ENCODE measurements at places on chromosomes 1 and 21.
A peak's percentile ranks its signal among the peaks of the same experiment; 100 is the strongest.

GRCh38 chr1:25103164-25103795 is 129.0 kb downstream of the SYF2 start:
- DNase-seq, result peak; percentile 51

- DNase-seq, result no peak
These were observed 5.2 kb upstream of the AUNIP start for GRCh38 chr1:25864434-25864833.

- no peak for DNase-seq
These were observed 6.7 kb upstream of the AHCYL1 start for GRCh38 chr1:109977657-109978378.

DNA sequence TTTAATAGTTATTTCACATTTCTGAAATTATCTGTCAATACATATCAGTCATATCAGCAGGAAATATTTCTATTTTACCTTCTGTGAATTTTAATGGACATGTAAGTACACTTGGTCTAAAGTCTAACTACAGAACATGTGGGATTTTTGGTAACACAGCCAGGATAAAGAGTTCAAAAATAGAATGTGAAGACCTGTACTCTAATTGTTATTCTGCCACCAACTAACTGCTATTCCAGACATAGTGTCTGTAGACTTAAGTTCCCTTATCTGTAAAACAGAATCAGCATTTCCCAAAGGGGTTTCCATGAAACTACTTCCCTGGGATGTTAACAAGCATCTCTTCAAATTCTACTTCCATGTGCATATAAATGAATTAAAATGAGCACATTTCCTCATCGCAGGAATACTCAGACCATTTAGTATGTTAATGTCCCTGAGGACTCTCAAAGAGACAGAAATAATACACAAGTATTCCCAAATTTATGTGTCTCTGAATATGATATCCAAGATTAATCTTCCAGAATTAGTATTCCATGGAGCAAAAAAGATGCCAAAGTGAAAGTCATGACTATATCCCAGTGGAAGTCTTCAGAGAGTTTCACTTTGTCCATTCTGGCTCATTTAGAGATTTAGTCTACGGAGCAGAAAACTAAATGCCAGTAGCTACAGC is 325.6 kb downstream of the NEGR1 start:
- no peak for DNase-seq

- DNase-seq, result no peak
These were observed 1057.3 kb downstream of the ADGRL2 start for GRCh38 chr1:82858031-82858430.

DNA sequence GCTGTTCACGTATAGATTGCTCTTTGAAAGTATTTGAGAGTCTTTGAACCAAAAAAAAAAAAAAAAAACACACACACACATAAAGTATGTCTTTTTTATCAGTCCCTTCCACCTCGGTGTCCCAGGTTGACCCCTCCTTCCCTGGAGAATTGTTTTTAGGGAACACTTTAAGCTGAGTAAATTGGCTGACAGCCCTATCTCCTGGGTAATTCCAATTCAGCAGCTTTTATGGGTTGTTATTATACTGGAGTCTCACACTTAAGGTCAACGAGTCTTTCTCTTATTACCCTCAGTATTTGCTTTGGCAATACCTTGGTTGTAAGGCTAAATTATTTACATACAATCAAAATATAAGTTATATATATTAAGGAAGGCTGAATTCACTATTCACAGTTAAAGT is 69.4 kb downstream of the SLC30A10 start:
- no peak for DNase-seq

DNA sequence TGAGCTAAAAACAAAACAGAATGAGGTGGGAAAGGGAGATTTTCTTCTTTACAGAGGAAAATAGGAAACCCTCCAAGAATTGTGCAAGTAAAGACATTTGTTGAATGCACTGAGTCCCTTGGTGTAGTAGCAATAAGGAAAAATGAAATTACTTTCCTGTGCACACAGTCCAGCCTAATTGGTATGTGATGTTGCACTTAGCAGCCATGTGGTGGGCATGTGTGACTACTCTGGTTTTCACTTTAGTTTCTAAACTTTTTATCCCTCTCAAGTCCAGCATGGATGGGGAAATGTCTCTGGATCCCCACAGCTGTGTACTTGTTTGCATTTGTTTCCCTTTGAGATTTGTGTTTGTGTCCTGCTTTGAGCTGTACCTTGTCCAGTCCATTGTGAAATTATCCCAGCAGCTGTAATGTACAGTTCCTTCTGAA is 7.1 kb upstream of the AGO3 start:
- DNase-seq, result no peak

GRCh38 chr1:152968248-152968647 is 2.2 kb upstream of the SPRR4 start:
- peak; percentile 16 for DNase-seq

GRCh38 chr1:6770751-6771440 is 14.4 kb upstream of the CAMTA1 start:
- DNase-seq, result no peak

- DNase-seq, result no peak
These were observed 390.2 kb downstream of the USH2A start for GRCh38 chr1:216032961-216033614.

DNA sequence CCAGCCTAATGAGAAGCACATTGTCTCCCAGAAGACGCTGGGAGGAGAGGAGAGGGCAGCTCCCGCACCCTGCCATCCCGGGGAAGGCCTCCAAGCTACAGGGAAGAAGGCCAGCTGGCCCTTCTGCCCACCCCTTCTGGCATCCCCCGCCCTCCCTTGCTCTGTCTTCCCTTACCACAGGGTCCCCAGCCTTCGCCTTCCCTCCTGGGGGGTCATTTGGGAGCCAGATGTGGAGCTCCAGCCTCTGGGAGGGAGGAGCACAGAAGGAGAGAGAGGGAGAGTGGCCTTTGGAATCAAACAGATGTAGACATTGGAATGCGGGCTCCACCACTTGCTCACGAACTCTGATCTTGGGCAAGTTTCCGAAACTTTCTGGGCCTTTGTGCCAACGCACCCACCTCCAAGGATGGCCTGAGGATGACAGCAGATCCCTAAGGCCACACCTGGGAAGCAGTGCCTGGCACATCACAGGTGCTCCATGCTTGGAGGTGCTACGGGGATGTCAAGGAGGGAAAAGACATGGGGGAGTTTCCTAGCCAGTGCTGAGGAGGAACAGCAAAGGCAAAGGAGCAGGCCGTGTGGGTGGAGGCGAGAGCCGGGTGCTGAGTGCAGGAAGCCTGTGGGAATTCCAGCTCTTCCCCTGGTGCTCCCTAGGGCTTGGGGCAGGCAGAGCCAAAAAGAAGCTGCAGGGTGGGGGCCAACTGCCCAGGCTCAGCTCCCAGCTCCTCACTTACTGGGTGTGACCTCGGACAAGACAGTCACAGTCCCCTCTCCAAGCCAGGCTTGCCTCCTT is 23.1 kb upstream of the RSPO1 start:
- DNase-seq, result no peak

- DNase-seq, result no peak
These were observed 423.6 kb upstream of the NEGR1 start for GRCh38 chr1:72705921-72706320.

DNA sequence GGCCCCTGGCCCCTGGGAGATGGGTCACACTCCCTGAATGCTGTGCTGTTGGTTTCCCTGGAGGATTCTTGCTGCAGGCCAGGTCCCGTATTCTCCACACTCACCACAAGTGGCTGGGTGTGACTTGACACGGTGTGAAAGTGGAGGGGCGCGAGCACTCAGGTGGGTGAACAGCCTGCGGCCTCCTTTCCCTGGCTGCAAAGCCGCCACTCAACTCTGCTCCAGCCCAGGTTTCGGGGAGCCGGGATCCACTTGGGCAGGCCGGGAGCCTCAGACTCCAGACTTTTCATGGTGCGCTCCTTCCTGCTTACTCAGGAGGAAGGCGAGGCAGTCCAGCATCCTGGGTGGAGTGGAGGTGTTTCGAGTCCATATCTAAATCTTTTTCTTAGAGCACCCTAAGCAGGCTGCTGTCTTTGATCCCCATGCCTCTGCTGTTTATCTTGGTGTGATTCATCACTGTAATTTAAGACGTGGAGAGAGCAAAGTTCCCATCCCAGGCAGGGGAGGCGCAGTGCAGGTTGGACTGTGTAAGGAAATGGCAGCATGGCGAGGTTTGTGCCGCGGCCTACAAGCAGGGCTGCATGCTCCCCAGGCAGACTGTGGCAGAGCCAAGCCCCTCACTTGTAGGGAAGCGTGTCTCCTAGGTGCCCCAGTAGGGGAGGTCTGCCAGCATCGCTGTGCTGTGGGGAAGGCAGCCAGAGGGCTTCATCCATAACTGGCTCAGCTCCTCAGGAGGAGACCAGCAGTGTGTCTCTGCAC is 29.6 kb downstream of the VANGL1 start:
- no peak for DNase-seq

DNA sequence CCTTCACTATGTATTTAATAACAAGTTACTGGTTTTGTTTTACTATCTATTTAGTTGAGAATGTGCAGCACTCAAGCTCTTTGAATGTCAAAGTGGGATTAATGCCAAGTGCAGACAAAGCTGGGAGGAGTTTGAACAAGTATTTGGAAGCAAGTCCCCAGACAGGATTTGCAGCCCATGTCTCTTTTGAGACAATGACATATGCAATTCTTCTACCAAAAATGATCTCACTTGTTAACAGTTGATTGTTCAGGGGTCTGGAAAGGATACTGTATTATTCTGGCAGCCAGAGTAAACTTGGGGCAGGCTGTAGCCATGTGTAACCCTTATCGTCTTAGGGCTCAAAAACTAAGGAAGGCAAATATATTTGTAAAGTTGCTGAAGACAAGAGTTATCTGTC is 15.8 kb downstream of the COLGALT2 start:
- no peak for DNase-seq

DNA sequence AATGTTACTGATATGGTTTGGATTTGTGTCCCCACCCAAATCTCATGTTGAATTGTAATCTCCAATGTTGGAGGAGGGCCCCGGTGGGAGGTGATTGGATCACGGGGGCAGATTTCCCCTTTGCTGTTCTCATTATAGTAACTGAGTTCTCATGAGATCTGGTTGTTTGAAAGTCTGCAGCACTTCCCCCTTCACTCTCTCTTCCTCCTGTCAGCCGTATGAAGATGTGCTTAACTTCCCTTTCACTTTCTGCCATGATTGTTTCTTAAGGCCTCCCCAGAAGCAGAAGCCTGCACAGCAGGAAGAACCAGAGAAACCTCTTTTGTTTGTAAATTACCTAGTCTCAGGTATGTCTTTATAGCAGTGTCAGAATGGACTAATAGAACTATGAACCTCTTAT is 28.4 kb downstream of the TRIM33 start:
- DNase-seq, result peak; percentile 81

- no peak for DNase-seq
These were observed 3.2 kb downstream of the GPATCH4 start for GRCh38 chr1:156598125-156598524.

DNA sequence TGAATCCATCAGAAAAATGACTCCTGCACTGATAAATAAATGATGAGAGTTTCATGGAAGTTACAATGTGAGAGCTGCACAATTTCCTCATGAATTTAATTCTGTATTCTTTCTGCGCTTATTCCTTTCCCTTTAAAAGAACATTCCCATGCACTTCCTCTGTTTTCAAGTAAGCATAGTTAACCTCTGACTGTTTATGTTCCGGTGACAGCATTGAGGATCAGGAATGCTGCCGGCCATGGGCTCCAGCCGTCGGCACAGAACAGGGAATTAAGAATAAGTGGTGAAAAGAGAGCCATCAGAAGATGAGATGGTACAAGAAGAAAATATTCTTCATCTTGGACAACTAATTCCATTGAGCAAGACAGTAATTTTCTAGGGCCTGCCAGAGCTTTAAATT is 65.3 kb downstream of the SUSD4 start:
- DNase-seq, result no peak

GRCh38 chr1:36988321-36988720 is 46.0 kb downstream of the GRIK3 start:
- no peak for DNase-seq

GRCh38 chr1:23122023-23122748 is 46.5 kb downstream of the LUZP1 start:
- peak; percentile 26 for DNase-seq

- DNase-seq, result no peak
These were observed 203.3 kb upstream of the JUN start for GRCh38 chr1:58986996-58987767.

- no peak for DNase-seq
These were observed 348.7 kb downstream of the HLX start for GRCh38 chr1:221227872-221228337.

- DNase-seq, result peak; percentile 57
These were observed 61.1 kb downstream of the CD46 start for GRCh38 chr1:207812778-207813511.

DNA sequence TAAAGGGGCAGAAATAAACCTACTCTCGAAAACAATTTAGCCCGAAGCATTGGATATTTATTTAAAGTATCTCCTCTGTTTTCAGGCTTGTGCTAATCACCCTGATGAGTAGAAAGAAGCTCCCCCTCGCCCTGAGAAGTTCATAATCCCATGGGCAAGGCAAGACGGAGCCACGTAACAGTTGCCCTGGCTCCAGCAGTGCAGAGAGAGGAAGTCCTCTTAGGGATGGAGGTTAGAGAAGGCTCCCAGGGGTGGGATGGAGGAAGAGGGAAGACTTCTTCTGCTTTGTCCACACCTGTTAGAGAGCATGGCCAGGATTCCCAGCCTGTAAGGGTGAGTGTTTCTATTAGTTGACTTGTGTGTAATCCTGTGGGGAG is 3.4 kb upstream of the GPR25 start:
- no peak for DNase-seq

DNA sequence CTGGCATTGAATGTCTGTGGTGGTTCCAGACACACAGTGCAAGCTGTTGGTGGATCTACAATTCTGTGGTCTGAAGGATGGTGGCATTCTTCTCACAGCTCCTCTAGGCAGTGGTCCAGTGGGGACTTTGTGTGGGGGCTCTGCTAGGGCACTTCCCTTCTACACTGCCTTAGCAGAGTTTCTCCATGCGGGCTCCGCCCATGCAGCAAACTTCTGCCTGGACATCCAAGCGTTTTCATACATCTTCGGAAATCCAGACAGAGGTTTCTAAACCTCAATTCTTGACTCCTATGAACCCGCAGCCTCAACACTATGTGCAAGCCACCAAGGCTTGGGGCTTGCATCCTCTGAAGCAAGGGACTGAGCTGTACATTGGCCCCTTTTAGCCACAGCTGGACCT is 43.0 kb downstream of the RGS18 start:
- no peak for DNase-seq

- DNase-seq, result no peak
These were observed 39.7 kb downstream of the CD34 start for GRCh38 chr1:207871117-207871649.
